ENCODE measurements at places on chromosomes 6 and 20. TPM values are rescaled to one million over a fixed set of nuclear protein-coding genes. Genes with fewer than 3 reads are reported as not detected.

The BRPF3 gene
- total RNA-seq = 13.6 TPM

The C6orf141 gene
- total RNA-seq = 7.5 TPM

The OR2J2 gene
- not detected for total RNA-seq

The RIN2 gene
- 35.7 TPM for total RNA-seq

The PRDM13 gene
- total RNA-seq = not detected

The HNF4A gene
- total RNA-seq = not detected

The BMP5 gene
- not detected for total RNA-seq

The CLDN20 gene
- total RNA-seq = not detected

The VWA7 gene
- total RNA-seq = not detected

The PI16 gene
- not detected for total RNA-seq

The ZFP57 gene
- total RNA-seq = 0.58 TPM

The SNX9 gene
- 23.4 TPM for total RNA-seq

The SEL1L2 gene
- total RNA-seq = not detected

The GSTA1 gene
- total RNA-seq = not detected

The AKAP12 gene
- total RNA-seq = 47.0 TPM

The SLC13A3 gene
- total RNA-seq = 4.6 TPM

The VSTM2L gene
- 12.9 TPM for total RNA-seq

The BEND3 gene
- 0.71 TPM for total RNA-seq

The INSM1 gene
- not detected for total RNA-seq

The SSTR4 gene
- total RNA-seq = not detected

The ABHD16B gene
- total RNA-seq = not detected

The SNAP25 gene
- 4.3 TPM for total RNA-seq

The HCRTR2 gene
- not detected for total RNA-seq

The DYNLT2 gene
- 0.35 TPM for total RNA-seq

The OXT gene
- total RNA-seq = not detected

The PRSS35 gene
- total RNA-seq = 3.0 TPM

The PRICKLE4 gene
- not detected for total RNA-seq

The PAK5 gene
- total RNA-seq = not detected

The C6orf58 gene
- total RNA-seq = not detected

The SYCP2 gene
- total RNA-seq = not detected

The VNN1 gene
- total RNA-seq = 1.4 TPM

Data from myometrial cell (primary cell).